ENCODE measurements at places on chromosomes 2 and 18. TPM values are rescaled to one million over a fixed set of nuclear protein-coding genes. Genes with fewer than 3 reads are reported as not detected.

The RASGRP3 gene
- 4.1 TPM for total RNA-seq

The HOXD3 gene
- not detected for total RNA-seq

DNA sequence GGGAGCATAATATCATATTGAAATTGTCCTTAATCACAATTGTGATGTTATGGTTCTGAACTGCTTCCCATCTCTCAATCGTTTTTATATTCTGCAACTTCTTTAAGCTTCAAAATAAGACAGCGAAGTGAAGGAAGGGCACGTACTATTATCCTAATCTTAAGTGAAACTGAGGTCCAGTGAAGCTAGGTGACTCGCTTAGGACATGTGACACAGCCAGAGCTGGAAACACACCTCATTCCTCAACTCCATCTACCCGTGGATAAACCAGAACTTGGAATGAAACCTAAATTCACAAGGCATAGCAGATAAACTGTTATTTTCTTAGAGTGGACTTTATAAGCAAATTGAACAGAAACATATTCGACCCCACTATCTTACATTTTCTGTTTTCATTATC is 191.2 kb upstream of the PXDN start:
- DNase-seq = no peak

The ST6GAL2 gene
- total RNA-seq = 117 TPM

DNA sequence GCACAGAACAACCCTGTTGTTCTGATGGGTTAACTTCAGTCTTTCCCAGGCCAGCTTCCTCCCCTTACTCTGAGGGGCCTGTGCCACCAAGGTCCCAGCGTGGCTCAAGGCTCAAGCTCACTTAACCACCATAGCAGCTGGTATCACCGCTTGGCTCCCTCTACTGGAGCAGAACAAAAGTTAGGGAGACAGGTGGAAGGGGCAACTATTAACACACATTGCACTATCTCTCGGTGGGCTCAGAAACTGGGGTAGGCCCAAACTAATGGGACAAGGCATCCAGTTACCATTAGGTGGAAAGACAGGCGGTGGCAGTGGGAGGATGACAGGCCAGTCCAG is 88.7 kb upstream of the ATL2 start:
- no peak for DNase-seq

DNA sequence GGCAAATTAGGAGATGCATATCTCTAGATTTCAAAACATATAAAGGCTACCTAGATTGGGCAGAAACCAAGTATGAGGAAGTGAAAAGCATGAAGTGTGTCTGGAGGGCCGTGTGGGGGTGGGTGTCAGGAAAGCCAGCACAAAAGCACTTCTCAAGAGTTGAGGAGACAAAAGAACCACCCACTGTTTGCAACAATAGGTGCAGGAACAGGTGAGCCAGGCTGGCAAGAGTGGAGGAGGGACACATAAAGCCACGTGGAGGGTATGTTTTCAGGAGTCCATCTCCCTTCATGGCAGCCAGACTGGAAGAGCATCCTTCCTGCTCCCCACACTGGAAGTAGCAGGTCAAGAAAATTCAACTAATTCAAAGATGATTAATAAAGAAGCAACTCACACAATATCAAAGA is 96.4 kb downstream of the CERS6 start:
- DNase-seq = no peak

GRCh38 chr18:49225160-49225559 is 235.3 kb downstream of the DYM start:
- peak; percentile 74 for DNase-seq

The MAP3K19 gene
- 5.3 TPM for total RNA-seq

DNA sequence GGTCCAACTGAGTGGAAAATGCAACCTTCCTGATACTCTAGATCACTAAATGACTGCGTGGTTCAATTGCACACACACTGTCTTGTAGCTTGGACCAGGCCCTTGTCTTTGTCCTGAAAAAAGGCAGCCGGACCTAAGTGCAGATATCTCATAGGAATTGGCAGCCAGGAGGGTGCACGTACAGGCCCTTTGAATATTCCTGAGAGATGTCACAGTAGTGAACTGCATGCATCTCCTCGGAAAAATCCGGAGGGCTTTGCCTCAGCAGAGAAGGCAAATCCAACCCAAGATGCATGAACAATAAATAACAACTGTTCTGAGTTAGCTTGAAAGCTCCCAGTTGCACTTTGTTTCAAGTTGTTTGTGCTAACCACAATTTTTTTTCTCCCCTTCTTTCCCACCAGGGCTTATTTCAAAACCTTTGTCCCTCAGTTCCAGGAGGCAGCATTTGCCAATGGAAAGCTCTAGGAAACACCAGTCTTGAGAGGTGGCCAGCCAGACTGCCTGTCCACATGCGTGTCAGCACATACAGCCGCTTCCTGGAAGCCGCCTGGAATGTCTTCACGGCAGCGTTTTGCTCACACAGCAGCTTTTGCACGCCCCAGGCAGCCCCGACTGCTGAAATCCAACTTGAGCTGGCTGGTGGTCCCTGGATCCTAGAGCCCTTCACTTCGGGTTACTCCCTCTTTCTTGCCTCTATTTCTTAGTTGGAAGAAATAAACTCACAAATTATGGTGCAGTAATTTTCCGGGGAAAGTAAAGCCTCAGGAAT is 54.4 kb upstream of the FOSL2 start:
- peak; percentile 95 for DNase-seq

DNA sequence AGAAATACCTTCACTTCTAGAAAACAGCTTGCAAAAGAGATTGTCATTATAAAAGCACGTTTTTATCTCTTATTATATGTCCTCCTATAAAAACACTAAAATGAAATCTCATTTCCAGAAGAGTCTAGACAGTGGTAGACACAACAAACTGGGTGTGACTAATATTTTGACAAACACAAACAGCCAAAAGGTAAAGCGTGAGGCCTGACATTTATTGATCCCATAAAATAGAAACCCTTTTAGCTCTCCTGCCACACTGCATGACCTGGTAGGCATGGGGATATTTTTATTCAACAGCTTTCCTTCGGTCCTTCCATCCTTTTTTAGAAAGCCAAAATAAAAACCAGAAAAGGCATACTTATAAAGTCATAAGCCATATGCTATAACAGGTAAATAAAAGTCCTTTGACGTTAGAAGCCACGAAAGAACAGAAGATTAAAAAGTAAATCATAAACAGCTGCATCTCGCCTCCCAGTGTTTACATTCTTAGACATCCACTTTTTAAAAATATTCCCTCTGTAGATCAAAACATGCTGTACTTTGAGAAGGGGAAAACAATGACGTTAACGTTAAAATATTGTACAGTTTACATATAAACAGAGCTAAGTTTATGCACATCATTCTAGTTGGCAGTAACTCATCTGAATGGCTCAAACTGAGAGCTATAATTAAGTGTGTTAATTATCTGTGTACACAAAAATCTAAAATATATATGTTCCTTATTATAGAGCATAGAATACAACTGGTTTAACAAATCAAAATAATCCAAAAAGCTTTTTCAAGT is 44.6 kb downstream of the IRS1 start:
- no peak for DNase-seq

- DNase-seq = no peak
Measured at GRCh38 chr2:159737917-159738296, 25.6 kb downstream of the MARCHF7 start.

DNA sequence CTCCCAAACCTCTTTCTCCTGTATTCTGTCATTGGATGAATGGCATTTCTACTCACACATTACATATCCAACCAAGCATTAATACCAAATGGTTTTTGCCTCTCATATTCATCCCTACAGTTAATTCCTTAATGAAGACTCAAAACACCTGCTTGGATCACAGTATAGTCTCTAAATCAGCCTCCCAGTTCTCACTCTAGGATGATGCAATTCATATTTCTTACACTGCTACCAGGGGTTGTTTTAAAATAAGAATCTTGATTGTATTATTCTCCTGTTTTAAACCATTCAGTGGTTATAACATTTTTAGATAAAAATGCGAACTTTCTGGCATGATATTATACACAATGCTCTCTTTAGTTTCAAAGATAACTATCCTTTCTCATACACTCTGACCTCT is 281.4 kb upstream of the ZEB2 start:
- no peak for DNase-seq

The UGT1A4 gene
- total RNA-seq = not detected

The POTEI gene
- 0.96 TPM for total RNA-seq

The FBXO36 gene
- total RNA-seq = 0.72 TPM

The GKN1 gene
- total RNA-seq = not detected

GRCh38 chr18:67402543-67402942 is 114.0 kb downstream of the DSEL start:
- no peak for DNase-seq

The IL1F10 gene
- total RNA-seq = 0.72 TPM

GRCh38 chr18:71038196-71038595 is 749.4 kb downstream of the SOCS6 start:
- DNase-seq = no peak

The SPDYA gene
- 1.2 TPM for total RNA-seq

DNA sequence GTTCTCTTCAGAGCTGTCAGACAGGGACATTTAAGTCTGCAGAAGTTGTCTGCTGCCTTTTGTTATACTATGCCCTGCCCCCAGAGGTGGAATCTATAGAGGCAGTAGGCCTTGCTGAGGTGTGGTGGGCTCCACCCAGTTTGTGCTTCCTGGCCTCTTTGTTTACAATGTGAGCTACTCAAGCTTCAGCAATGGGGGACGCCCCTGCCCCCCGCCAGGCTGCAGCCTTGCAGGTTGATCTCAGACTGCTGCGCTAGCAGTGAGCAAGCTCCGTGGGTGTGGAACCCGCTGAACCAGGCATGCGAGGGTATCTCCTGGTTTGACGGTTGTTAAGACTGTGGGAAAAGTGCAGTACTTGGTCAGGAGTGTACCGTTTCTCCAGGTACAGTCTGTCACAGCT is 24.0 kb upstream of the PAIP2B start:
- DNase-seq = no peak

DNA sequence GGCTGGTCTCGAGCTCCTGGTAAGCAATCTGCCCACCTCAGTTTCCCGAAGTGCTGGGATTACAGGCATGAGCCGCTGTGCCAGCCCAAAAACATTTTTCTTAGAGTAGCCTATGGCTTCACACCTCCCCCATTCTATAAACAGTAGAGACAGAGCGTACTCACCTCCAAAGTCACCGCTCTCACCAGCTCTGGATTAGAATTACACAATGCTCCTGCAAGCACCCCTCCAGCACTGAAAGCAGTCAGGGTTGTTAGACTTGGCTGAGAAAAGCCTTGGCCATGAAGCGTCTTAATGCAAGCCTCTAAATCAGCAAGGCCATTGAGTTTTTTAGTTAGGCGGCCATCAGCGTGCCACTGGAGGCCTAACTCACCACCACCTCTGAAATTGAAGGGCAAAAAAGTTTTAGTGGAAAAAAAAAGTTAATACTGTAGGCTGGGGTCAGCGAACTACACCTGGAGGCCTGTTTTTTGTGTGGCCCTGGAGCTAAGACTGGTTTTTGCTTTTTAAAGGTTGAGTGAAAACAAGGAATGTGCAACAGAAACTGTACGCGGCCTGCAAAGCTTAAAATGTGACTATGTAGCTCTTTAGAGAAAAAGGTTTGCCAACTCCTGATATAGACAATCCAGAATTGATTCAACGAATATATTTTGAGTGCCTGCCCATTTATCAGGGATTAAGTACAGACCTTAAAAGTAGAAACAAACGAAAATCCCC is 34.6 kb downstream of the PREPL start:
- DNase-seq = no peak

The EIF2AK3 gene
- 20.2 TPM for total RNA-seq

GRCh38 chr18:62979176-62979575 is 263.8 kb downstream of the PHLPP1 start:
- DNase-seq = no peak

DNA sequence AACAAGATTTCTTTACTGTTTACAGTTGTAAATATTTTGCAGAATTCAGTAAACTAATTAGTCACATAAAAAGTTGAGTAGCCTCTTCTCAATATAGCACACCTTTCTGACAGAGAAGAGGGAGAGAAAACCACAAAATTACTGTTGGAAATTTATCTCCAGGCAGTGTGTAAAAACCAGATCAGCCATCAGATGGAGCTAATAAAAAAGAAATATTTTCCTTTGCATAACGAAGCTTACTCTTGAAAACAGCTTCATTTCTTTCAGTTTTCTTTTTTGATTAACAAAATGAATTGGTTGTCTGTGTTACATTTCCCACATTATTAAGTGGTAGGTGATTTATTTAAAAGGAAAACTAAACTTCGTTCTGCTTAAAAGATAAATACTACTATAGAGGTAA is 259.3 kb upstream of the KCNJ3 start:
- peak; percentile 10 for DNase-seq

DNA sequence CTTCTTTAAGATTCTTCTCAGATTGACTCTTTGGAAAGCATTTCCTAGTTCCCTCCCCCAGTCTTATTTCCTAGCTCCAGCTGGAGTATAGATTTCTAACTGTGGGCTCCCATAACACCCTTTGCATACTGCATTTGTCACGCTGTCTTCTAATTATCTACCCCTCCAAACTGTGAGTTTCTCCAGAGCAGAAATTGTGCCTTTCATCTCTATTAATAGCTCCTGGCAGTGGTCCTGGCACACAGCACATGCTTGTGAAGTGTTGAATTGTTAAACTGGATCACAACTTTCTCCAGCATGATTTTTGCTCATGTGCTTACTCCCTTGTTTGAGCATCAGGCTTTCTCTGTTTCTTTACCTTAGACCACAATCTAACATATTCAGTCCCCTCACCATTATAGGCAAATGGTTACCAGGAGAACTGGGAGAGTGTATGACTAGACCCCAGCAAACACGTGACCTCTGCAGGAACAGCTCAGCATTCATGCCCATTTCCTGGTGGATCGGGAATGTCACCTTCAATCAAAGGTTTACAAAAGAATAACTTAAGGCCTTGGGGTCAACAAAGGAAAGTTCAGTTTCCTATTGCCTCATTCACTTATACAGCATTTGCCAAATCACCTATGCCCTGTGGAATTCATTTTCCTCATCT is 175.7 kb upstream of the TANK start:
- peak; percentile 24 for DNase-seq

The VWC2L gene
- total RNA-seq = 4.3 TPM

The LRP1B gene
- total RNA-seq = 0.96 TPM

GRCh38 chr2:137638932-137639331 is 325.3 kb upstream of the HNMT start:
- no peak for DNase-seq

DNA sequence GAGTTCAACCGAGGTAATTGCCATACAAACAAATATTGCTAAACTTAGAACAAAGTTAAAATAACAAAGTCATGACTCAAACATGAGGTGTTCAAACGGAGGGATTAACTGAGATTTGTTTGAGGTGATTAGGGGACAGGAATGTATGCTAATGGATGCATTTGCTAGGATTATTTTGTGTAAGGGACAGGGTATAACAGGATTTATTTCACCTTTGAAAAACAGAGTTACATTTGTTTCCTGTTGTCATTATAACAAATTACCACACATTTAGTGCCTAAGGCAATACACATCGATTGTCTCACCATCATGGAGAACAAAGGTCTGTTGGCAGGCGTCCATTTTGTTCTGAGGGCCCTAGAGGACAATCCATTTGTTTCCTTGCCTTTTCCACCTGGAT is 304.3 kb upstream of the CNTNAP5 start:
- no peak for DNase-seq

The C1GALT1C1L gene
- total RNA-seq = 1.2 TPM

DNA sequence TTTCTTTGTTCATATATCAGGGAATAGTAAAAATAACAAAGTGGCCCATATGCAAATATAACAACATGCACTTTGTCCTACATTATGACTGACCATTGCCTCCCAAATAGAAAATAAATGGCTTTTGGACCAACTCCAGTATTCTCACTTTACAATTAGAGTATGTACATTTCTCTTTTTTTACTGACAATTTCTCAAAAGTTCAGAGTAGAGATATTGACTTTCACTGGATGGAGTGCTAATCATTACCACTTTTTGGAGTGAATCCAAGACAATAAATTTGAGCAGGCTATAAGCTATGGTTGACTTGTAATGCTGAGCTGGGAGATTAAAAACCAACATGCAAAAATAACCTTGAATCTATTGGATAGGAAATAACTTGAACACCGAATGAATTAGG is 987.4 kb downstream of the SUCLG1 start:
- no peak for DNase-seq
